ENCODE measurements at places on chromosomes 13 and 19.

GRCh38 chr13:88461272-88462009 is 790.3 kb downstream of the SLITRK5 start:
- no peak for DNase-seq

GRCh38 chr13:103866048-103866447 is 799.8 kb upstream of the SLC10A2 start:
- DNase-seq: no peak

GRCh38 chr19:52622261-52622660 is 15.9 kb downstream of the ZNF83 start:
- DNase-seq: no peak

DNA sequence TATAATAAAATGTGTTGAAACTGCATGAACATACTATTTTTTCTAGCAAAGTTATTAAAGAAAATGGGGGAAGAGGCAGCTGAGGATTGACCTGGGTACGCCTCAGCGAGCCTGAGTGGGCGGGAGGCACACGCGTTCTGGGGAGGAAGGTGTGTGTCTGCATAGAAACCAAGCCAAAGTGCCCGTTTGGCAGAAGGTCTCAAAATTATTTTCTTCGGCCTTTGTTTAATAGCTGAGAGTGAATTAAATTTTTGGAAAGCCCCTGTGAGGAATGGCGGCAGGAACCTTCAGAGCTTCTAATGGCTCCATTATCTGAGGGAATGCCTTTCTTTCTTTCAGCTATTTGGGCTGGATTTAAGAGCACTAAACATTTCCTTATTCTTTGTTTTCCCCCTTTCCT is 5.2 kb downstream of the ZIC2 start:
- DNase-seq: no peak

- no peak for DNase-seq
Observed at GRCh38 chr13:40933508-40934204, 85.5 kb downstream of the ELF1 start.

DNA sequence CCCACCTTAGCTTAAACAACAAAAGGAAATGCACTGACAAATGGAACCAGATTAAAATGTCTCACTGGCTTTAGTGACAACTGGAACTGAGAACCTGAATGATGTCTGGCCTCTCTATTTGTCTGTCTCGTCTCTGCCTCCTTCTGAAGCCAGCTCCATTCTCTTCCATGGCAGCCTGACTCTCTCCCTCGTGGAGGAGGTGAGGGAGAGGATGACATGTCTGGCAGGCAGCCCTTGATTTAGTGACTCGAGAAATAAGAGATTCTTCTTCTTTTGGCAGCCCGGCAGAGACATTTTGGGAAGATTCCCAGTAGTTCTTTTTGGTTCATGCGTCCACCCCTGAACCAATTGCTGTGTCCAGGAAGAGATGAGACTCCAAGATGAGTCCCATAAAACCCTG is 131.7 kb downstream of the KLF5 start:
- no peak for DNase-seq

GRCh38 chr13:99157046-99157445 is 43.6 kb upstream of the UBAC2 start:
- DNase-seq: no peak

GRCh38 chr13:114264886-114265611 is 16.4 kb upstream of the UPF3A start:
- no peak for DNase-seq

- DNase-seq: no peak
Observed at GRCh38 chr13:65473196-65473595, 1756.9 kb downstream of the PCDH9 start.

- no peak for DNase-seq
Observed at GRCh38 chr19:33226550-33227241, 1.0 kb upstream of the SLC7A10 start.

- DNase-seq: no peak
Observed at GRCh38 chr13:113555141-113555540, 29.4 kb upstream of the TFDP1 start.

- DNase-seq: peak; percentile 64
Observed at GRCh38 chr19:10625003-10625761, at the start of gene SLC44A2. SLC44A2 (plus strand) TSS chr19:10625553; CDS start chr19:10625634, 81 bp downstream.

DNA sequence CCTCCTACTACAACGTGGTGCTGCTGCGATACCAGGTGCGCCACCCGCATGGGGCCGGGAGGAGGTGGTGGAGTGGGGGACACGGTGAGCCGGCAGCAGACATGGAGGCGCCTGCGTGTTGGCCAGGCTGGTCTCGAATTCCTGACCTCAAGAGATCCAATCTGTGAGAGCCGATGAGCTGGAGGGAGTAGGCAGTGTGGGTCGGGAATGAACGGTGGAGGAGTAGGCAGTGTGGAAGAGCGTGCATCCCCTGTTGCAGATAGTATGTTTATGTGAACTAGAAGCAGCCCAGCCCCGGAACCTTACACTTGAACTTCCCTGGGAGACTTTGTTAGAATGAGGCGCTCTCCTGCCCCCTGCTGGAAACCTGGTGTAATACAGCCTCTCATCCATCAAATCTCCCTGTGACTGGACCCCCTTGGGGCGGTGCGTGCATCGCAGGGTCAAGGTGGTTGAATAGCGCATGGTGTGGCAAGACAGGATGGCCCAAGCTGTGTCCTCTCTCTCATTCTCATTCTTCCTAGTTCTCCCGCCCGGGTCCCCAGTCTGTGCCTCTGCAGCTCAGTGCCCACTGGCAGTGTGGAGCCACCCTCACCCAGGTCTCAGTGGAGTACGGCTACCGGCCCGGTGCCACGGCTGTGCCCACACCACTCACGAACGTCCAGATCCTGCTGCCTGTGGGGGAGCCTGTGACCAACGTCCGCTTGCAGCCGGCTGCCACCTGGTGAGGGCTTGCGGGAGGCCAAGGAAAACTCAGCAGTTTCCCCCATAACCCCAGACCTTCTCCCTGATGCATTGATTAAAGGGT is 10.5 kb upstream of the B3GNT3 start:
- DNase-seq: peak; percentile 81

DNA sequence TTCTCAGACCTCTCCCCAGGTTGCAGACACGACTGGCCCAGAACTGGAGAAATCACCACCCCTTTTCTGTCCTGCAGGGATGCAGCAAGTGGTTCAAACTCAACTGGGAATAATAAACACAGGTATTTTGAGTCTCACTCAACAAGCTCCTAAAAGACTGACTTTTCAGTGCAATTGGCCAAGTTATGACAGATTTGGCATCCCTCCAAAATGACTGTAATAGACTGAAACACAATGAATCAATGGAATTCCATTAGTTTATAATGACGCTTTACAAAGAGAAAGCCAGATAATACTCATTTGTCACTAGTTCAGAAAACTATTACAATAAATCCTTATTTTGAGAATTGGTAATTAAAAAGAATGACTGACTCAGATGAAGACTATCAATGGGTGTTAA is 38.1 kb downstream of the MIPEP start:
- DNase-seq: no peak

- DNase-seq: no peak
Observed at GRCh38 chr13:80374444-80374843, 33.5 kb upstream of the SPRY2 start.

DNA sequence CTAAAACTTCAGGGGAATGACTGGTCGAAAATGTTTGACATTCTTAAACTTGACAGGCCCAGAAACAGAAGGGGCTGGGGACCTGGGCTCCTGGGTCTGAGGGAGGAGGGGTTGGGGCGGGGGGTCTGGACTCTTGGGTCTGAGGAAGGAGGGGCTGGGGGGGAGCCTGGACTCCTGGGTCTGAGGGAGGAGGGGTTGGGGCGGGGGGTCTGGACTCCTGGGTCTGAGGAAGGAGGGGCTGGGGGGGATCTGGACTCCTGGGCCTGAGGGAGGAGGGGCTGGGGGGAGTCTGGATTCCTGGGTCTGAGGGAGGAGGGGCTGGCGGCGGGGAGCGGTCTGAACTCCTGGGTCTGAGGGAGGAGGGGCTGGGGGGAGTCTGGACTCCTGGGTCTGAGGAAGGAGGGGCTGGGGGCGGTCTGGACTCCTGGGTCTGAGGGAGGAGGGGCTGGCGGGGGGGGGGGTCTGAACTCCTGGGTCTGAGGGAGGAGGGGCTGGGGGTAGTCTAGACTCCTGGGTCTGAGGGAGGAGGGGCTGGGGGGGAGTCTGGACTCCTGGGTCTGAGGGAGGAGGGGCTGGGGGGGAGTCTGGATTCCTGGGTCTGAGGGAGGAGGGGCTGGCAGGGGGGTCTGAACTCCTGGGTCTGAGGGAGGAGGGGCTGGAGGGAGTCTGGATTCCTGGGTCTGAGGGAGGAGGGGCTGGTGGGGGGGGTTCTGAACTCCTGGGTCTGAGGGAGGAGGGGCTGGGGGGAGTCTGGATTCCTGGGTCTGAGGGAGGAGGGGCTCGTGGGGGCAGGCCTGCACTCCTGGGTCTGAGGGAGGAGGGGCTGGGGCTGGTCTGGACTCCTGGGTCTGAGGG is 5.5 kb upstream of the KLK6 start:
- DNase-seq: no peak

- DNase-seq: no peak
Observed at GRCh38 chr19:5457709-5458108, 2.5 kb downstream of the ZNRF4 start.

DNA sequence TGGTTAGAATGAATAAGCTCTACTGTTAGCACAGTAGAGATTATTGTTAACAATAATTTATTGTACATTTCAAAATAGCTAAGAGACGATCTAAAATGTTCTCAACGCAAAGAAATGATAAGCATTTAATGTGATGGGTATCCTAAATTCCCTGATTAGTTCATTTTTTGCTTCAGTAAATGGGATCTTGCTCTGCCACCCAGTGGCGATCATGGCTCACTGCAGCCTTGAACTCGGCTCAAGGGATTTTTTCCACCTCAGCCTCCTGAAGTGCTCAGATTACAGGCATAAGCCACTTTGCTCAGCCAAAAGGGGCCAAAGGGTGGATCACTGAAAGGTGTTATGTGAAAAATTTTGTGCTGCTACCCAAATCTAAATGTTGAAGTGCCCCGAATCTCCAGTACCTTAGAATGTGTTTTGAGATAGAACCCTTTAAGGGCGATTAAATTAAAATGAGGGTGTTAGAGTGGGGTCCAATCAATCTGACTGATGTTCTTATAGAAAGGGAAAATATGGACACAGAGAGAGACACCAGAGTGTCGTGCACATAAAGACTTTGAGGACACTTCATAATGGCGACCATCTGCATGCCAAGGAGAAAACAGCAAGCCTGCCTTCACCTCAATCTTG is 31.5 kb upstream of the ZNF766 start:
- peak; percentile 66 for DNase-seq

DNA sequence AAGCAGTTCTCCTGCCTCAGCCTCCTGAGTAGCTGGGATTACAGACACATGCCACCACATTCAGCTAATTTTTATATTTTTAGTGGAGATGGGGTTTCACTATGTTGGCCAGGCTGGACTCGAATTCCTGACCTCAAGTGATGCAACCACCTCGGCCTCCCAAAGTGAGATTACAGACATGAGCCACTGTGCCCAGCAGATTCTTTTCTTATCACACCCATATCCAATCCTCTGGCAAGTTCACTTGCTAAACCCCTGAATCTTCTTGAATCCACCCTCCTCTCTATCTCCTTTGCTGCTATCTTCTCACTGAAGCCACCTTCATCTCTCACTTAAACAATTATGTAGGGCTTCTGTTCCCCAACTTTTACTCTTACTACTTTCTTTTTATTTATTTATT is 17.5 kb downstream of the TMEM143 start:
- DNase-seq: no peak

GRCh38 chr13:23212671-23213070 is 31.9 kb downstream of the SGCG start:
- no peak for DNase-seq

DNA sequence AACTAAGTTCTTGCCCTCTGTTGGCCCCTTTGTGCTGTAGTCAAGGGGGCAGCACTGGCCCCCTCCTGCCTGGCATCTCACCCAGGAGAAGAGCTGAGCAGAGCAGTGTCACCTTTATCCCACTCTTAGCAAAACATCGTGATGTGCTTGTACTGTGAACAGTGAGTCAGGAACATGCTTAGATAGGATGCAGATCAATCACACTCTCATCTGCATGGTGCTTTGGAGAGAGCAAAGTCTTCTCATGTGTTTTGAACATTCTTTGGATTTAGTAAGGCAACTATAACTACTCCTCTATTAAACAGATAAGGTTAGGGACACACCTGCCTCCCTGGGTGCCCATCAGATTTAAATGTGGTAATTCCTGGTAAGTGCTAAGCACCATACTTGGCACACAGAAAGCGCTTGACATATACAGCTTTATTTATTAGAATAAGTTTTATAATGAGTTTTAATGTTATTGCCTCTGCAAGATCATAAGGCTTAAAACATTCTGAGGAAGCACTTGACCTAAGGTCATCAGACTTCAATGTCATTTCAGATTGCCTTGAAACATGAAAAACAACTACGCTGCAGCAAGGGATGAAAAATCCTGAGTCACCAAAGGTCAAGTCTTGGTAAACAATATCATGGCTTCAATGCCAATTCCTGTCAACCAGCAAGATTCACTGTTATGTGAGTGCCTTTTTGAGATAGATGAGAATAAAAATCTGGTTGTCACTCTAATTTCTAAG is 82.4 kb upstream of the IRS2 start:
- no peak for DNase-seq

- no peak for DNase-seq
Observed at GRCh38 chr13:44198826-44199225, 174.8 kb upstream of the SERP2 start.

GRCh38 chr13:50026788-50027473 is 11.7 kb downstream of the KCNRG start:
- no peak for DNase-seq

DNA sequence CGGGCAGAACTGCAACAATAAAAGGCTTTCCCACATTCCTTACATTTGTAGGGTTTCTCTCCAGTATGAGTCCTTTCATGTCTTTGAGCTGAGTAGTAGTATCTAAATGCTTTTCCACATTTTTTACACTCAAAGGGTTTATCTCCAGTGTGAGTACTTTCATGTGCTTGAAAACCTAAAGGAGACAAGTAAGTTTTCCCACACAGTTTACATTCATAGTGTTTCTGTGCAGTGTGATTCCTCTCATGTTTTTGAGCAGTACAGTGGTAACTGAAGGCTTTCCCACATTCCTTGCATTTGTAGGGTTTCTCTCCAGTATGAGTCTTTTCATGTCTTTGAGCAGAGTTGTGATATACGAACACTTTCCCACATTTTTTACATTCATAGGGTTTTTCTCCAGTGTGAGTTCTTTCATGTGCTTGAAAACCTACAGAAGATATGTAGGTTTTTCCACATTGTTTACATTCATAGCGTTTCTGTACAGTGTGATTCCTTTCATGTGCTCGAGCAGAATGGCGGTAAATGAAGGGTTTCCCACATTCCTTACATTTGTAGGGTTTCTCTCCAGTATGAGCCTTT is 47.0 kb downstream of the ZNF44 start:
- no peak for DNase-seq

- no peak for DNase-seq
Observed at GRCh38 chr13:98930151-98930591, 47.7 kb downstream of the DOCK9 start.

- no peak for DNase-seq
Observed at GRCh38 chr13:106083620-106084350, 451.7 kb downstream of the EFNB2 start.

- DNase-seq: no peak
Observed at GRCh38 chr19:56637976-56638555, 4.9 kb upstream of the SMIM17 start.

- peak; percentile 50 for DNase-seq
Observed at GRCh38 chr19:19259741-19260140, 13.4 kb downstream of the TM6SF2 start.

Data from glutamatergic neuron (in vitro differentiated cells).